ENCODE measurements at places on chromosomes 12 and 14. TPM values are rescaled to one million over a fixed set of nuclear protein-coding genes. Genes with fewer than 3 reads are reported as not detected.

The C12orf56 gene
- 0.73 TPM for total RNA-seq

The MON2 gene
- total RNA-seq, result 65.3 TPM

The NXPH4 gene
- not detected for total RNA-seq

The KRT6C gene
- not detected for total RNA-seq

The CD163 gene
- total RNA-seq, result 13.1 TPM

The SVOP gene
- not detected for total RNA-seq

The ANKS1B gene
- 0.21 TPM for total RNA-seq

The ARHGAP9 gene
- total RNA-seq, result 77.6 TPM

The FZD10 gene
- not detected for total RNA-seq

The FAM222A gene
- total RNA-seq, result 1.0 TPM

The ACSS3 gene
- total RNA-seq, result 0.10 TPM

The P2RX7 gene
- total RNA-seq, result 9.3 TPM

The TCL1B gene
- total RNA-seq, result 0.21 TPM

The KRT74 gene
- total RNA-seq, result 0.10 TPM

The BRAP gene
- 35.6 TPM for total RNA-seq

The EPYC gene
- total RNA-seq, result not detected

The CEP290 gene
- 11.3 TPM for total RNA-seq

The PLCZ1 gene
- total RNA-seq, result not detected

The ABCC9 gene
- total RNA-seq, result 0.10 TPM

The KLRG1 gene
- total RNA-seq, result 23.6 TPM

The SIX6 gene
- total RNA-seq, result not detected

The LRRK2 gene
- total RNA-seq, result 21.3 TPM

The PPP1R1A gene
- not detected for total RNA-seq

The CFAP73 gene
- not detected for total RNA-seq

The NAA30 gene
- 29.6 TPM for total RNA-seq

The GPRC5D gene
- total RNA-seq, result 0.31 TPM

The CLEC6A gene
- total RNA-seq, result 1.0 TPM

The TAS2R42 gene
- total RNA-seq, result not detected
